ENCODE measurements at places on chromosomes 2 and 18.

DNA sequence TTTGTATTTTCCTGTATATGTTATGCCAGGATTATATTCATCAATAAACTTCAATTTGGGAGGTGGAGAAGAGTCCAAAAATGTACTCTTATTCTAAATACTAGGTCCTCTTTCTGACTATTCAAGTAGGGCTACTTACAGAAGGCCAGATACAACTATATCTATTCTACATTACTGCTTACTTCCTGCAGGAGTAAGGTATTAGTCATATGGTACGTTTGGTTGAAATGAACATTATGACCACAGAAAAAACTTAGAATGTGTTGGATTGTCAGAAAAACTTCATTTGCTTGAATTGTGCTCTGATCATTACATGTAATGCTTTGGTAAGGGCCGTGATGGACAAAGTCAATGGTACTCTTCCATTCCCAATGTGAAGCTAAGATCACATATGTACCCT is 35.0 kb downstream of the STAT4 start:
- DNase-seq = no peak

- DNase-seq = no peak
Measured at GRCh38 chr2:26670171-26670570, 22.4 kb upstream of the KCNK3 start.

DNA sequence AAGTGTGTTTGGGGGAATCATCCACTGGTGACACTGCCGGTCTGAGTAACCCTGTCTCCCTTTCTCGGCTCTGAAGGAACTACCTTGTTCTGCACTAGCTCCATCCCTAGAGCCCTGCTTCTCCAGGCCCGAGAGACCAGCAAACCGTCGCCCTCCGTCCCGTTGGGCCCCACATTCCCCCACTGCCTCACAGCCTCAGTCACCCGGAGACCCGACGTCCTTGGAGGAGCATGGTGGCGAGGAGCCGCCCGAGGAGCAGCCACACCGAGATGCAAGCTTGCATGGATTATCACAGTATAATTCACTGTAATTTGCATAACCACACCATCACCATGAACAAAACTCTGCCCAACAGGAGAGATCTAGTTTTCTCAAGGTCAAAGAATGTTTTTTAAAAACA is 126.2 kb downstream of the MTCL1 start:
- no peak for DNase-seq

- DNase-seq = no peak
Measured at GRCh38 chr2:36528766-36529392, 69.1 kb downstream of the FEZ2 start.

DNA sequence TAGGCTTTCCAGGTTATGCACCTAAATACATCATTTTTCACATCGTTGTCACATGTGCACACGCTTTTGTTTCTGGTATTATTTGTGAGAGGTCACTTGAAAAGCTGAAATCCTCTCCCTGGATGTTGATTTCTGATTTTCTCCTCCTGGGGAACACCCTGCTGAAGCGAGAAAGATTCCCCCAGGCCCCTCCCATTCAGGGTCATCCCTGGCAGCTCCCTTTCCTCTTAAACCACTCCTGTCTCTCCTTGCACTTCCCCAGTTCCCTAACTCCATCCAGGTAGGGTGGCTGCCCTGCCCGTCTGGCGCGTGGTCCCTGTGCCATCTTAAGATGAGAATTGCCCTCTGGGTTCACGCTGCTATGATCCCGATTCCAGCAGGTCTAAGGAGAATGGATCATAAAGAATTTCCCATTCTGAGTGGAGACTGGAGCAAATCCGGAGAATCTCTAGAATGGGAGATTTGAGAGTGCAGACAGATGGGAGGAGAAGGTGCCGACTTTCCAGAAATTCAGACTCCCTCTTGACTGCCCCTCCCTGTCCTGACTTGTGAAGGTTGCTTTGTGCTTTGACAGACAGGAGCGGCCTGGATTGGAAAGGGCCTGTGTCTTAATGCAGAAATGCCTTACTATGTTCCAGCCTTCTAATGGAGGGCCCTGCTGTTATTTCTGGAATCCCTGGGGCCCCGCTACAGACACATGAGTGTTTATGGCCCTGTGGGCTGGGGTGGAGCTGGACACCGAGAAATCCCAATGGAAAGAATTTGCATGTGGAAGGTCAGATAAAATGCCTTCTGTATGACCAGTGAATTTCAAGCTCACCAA is 1.3 kb upstream of the YWHAQ start:
- no peak for DNase-seq

- no peak for DNase-seq
Measured at GRCh38 chr18:79826966-79827365, 29.2 kb downstream of the KCNG2 start.
